ENCODE measurements at places on chromosomes 11 and 22.

GRCh38 chr22:44382116-44383038 is 69.6 kb upstream of the SHISAL1 start:
- no peak for DNase-seq

GRCh38 chr11:9053316-9054035 is 37.9 kb downstream of the SCUBE2 start:
- no peak for DNase-seq

GRCh38 chr11:11770296-11770695 is 71.5 kb upstream of the USP47 start:
- DNase-seq = no peak

DNA sequence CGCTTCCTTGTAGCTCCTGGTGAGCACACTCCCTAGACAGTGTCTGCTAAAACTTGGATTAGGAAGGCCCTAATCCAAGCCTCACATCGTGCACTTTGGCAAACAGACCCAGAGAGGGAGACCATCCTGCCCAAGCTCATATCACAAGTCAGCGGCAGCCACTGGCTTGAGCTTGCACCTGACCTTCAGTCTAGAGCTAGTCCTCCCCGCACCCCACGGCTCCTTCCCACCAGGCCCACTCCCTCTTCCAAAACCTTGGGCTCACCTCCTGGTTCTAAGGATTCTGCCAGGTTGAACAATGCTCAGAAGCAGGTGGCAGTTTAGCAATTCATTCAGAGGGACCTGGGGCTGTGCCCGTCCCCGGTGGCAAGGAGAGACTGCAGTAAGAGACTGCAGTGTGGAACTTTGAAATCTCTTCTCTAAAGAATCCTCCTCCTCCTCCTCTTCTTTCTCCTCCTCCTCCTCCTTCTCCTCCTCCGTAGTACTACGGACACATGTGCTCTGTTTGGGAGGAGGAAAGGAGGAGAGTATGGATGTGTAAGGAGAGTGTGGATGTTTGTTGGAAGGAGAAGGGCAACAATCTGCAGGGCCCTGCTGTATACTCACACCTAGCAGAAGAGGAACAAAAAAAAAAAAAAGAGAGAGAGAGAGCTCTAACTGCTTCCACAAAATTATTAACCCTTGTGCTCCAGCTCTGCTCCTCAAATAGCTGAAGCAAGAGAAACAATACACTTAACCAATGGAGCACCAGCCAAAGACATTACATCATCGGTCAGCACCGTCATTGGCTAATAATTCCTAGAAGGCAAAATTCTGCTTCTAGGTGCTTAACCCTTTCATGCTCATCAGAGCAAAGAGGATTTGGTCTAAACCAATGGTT is 6.0 kb downstream of the SYN3 start:
- DNase-seq = no peak

DNA sequence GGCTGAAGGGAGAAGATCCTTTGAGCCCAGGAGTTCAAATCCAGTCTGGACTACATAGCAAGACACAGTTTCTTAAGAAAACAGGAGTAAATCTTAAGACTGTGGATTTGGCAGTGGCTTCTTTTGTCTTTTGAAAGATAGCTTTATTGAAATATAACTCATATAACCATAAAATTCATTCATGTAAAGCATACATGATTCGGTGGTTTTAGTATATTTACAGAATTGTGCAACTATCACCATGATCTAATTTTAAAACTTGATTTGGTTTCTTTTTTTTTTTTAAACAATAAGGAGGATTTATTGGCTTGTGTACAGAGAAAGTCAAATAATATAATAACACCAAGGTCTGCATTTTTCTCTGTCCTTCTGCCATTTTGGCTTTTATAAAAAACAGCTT is 23.1 kb upstream of the PSMA1 start:
- DNase-seq = no peak

- DNase-seq = no peak
Observed at GRCh38 chr11:134519788-134520187, 107.7 kb upstream of the B3GAT1 start.

GRCh38 chr11:93117565-93117964 is 80.2 kb downstream of the SLC36A4 start:
- DNase-seq = no peak

DNA sequence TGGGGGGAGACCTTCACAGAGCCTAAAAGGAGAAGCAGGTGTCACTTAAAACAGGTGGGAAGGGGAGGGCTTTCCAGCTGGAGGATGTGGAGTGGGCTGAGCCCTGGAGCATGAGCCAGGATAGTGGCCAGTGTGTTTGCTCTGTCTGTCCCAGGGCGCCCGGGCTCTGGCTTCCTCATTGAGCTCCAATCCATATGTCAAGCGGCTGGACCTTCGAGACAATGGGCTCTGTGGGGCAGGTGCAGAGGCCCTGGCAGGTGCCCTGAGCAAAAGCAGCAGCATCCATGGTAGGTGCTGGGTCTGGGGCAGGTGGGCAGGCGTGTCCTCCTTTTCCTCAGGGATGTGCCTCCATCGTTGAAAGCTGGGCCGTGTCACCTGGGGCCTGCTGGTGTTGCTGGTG is 2.0 kb downstream of the LRRC74B start:
- no peak for DNase-seq

DNA sequence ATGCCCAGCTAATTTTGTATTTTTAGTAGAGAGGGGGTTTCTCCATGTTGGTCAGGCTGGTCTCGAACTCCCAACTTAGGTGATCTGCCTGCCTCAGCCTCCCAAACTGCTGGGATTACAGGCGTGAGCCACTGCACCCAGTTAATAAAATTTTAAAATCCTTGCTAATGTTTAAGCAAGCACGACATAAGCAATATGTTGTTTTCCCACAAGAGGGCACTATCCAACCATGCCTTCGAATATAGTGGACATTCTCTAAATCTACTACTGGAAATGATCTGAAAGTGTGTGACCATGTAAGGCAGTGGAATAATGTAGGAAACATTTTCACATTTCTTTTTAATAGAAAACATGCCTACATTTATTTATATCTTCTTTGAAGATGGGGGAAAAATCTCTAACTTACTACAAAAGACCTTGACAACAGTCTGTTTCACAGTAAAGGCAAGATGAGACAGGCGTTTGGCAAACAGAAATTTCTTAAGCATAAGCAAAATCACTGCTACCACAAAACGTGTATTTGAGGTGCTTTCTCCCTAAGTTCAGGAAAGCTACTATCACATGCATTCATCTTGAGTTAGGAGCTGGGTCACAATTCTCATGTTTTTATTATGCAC is 38.2 kb downstream of the PITPNB start:
- DNase-seq = no peak

GRCh38 chr11:34278693-34279297 is 79.0 kb downstream of the ABTB2 start:
- DNase-seq = no peak

GRCh38 chr11:31997955-31998354 is 92.9 kb upstream of the RCN1 start:
- DNase-seq = no peak

DNA sequence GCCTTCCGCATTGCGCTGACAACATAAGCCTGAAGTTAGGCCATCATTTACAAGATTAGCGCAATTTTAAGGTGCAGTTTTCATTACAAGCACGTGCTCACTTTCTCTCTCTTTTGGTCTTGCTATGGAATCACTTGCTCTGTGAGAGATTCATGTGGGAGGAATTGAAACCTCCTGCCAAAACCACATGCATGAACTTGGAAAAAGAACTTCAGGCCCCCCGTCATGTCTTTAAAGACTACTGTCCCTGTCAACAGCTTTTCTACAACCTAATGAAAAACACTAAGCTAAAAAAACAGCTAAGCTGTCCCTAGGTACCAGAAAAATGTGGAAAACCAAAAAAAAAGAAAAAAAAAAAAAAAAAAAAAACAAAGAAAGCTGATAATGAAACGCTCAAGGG is 1707.6 kb upstream of the RAG2 start:
- DNase-seq = no peak

GRCh38 chr11:78419327-78419726 is 1.7 kb upstream of the GAB2 start:
- no peak for DNase-seq

DNA sequence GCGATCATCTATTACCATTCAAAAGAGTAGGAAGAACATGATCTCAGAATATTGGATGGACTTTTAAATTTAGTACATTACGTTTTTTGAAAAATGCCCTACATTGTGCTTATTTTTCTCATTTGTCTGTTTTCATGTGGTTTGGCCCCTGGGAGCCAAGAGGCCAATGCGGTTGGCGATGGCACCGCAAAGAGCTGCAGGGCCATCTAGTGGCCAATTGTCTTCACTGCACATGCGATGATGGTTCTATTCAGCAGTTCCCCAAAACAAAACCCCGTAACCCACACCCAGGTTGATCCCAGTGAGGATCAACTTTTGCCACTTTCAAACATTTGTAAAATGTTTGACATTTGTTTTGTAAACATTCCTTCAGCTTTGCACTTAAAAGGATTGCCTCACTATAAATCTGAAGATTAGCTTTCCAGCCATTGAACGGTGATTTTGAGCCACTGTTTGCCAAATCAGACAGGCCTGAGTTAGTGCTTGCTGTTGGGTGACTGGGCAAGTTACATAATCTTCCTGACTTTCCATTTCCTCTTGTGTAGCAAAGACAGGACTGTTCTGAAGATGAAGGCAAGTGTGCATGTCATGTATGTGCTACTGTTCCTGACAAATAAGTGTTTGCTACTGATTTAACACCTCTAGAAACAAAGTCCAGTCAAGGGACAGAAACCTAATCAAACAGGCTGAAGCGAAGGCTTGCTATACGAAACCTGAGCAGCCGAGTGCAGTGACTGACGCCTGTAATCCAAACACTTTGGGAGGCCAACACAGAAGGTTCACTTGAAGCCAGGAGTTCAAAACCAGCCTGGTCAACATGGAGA is 29.2 kb upstream of the XBP1 start:
- peak; percentile 23 for DNase-seq

DNA sequence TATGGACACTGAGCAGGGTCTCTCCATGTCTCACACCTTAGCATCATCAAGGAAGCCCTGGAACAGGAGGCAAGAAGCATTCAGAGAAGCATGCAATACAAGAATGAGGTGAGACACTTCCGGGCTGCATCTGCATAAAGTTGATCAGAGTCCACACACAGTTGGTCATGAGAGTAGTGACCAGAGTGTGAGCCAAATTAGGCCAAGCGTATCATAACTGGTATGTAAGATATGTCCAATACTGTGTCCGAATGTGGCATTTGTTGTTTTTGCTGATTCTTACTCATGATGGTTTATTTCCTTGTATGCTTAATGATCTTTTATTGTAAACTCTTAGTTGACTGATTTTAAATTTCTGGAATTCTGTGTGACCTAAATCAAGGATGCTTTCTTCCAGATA is 315.7 kb downstream of the INSC start:
- no peak for DNase-seq
